ENCODE measurements at places on chromosomes 3 and 15.
A peak's percentile ranks its signal among the peaks of the same experiment; 100 is the strongest.

- no peak for DNase-seq
Observed at GRCh38 chr3:138407236-138407907, 27.0 kb upstream of the ESYT3 start.

- no peak for DNase-seq
Observed at GRCh38 chr15:69609176-69609575, 156.6 kb downstream of the RPLP1 start.

DNA sequence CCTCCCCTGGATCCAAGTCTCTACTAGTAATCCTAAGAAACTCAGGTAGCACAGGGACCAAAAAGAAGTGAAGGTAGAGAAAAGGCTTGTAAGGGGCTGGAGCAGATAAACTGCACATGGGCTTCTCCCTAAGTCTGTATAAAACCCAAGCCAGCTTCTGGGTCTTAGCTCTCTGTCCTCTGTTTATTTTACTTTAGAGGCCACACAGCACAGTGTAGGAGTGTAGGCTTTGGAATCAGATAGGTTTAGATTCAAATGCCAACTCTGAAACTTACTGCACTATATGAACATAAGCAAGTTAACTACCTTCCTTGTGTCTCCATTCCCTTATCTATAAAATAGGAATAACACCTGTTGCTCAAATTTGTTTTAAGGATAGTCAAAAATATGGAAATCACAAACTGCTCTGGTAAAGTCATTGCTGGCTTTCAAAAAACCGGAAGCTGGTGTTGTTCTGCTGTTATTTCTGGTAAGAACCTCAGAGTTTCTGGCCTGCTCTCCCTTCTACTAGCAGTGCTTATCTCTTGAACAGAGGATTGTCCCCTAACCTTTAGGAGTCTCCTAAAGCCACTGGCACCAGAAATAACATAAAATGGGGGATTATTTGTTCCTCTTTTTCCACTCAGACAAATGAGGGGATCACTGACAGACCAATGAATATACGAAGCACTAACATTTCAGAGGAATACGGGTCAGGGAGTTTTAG lies 33.8 kb downstream of the PIK3R4 start:
- no peak for DNase-seq

GRCh38 chr3:14016900-14017475 lies 107.7 kb downstream of the CHCHD4 start:
- no peak for DNase-seq

DNA sequence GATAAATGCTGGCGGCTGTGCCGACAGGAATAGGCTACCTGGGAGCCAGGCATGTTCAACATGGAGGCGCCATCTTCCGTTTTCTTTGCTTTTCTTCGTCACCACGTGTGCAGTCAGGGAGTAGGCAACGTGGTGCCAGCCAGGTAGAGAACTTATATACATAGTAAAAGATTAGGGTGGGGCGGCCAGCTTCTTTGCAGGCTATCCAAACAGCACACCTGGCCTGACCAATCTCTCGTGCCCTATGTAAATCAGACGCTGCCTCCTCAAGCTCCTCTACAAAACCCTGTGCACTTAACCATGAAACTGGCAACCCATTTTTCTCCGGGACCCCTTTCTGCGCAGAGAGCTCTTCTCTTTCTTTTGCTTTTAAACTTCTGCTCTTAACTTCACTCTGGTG lies 28.6 kb upstream of the OR5K4 start:
- no peak for DNase-seq

DNA sequence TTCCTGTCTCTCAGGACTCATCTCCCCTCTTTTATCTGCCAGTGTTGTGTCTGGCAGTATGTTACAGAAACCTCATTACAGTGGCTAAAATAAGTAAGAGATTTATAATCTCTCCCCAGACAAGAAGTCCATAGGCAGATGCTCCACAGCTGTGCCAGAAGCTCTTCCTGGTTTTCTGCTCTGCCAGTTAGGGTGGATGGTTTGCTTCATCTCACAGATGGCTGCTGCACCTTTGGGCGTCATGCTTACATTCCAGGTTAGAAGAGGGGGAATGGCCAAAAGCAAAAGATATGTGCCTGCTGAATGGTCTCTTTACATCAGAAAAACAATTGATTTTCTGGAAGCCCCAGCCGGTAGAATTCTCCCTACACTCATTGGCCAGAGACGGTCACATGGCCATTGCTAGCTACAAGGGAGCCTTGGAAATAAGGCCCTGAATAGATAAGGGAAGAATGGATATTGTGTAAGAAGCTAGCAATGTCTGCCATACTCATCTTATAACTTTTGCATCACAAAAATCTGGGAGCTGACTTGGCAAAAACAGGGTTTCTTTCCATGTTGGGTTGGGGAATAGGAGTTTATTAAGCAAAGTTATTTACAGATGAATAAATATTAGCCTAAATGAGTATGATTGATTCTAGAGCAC lies 91.1 kb downstream of the PDCD6IP start:
- no peak for DNase-seq

DNA sequence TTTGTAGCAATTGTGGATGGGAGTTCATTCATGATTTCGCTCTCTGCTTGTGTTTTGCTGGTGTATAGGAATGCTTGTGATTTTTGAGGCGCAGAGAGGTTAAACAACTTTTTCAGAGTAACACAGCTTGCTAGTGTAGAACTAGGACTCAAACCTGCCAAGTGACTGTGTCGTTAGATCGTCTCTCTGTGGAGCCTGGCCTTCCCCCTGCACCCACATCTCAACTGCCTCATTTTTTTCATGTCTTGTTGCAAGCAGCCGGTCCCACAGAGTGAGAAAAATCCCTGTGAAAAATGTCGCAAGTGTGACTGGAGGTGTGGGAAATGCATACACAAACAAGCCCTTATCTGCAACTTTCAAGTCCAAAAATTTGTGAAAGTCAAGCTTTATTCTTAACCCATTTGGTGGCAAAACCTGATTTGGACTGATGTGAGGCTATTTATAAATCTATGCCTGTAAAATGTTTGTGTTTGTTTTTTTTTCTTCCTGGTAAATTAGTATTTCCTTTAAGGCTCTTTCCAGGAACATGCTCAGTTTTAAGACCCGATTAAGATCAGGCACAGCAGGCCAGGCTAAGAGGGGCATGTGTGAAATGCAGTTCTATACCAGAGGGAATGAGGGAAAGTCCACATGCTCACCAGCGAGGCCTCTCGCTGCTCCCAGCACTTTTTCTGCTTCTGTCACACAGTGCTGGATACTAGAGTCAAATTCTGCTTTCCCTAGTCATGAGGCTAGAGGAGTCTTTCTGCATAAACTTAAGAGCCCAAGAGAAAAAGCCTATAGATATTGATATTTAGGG lies 25.8 kb downstream of the ST6GAL1 start:
- DNase-seq = no peak

DNA sequence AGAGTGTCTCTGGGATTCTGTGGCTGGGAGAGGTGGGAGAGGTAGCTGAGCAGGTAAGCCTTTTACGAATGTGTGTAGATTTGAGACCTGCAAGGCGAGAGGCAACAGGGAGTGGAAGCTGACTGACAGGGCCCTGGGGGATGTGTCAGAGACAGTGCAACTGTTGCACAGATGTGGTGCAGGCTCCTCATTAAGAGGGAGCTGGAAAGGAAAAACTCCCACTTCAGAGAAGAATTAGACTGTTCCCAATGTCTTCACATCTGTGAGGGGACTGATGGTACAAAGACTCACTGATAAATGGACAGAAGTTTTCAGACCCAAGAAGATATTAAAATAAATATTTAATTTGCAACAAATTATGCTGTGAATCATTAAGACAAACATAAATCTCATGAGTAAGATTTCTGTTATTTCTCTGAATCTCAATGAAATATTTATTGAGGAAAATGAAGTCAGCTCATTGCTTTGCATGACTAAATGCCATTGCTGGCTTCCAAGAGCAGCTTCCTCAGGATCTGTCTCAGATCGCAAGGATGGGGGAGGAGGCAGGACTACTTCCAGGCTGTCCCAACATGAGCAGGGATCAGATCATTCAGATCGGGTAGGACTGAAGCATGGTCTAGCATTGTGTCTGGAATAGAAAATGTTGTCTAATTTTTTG lies 127.3 kb upstream of the ROPN1 start:
- no peak for DNase-seq

- no peak for DNase-seq
Observed at GRCh38 chr15:75570126-75570845, 8.8 kb downstream of the PTPN9 start.

DNA sequence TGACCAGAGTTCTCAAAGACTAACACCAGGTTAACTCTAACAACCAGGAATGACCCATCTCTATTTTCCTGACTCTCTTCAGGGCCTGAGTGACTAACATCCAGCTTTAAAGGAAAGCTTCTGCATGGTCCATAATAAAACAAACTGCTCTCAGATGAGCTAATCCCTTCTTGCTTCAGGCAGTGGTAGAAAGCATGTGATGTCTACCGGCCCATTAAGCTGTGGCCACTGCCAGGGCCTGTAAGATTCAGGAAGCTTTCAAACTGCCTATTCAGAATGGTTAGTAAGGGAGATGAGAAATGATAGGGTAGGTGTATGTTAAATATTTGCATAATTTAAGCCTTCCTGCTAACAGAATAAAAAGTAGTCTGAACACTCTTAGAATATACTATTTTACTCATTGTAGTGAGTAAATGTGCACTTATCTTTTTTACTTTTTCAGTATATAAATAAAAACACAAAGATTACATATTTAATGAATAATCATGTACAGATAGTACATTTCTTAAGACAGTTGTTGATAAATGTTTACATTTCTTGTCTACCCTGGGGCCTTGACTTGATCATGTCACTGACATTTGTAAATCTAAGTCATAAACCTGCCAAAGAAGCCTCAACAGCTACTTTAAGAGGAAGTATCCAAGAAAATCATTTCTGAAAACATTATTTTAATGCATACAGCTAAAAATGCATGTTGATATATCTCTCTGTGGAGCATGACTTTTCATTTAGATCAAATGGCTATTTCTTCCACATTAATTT lies 222.0 kb downstream of the MCTP2 start:
- DNase-seq = no peak

DNA sequence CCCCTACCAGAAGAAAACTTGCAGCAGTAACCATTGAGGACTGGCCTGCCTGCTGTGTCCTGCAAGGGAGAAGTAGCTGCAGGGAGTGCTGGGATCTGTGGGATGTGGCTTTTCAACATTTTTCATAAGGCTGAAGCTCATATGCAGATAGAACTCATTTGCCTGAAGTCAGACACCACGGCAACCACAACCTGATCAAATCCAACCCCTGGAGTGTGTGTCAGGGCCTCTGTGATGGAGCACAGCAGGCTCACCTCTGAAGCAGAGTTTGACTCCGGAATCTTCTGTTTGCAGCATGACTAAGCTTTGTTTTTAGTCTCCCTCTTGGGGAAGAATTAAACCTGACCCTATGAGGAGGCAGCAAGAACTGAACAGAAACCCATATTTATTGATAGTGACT lies 508.7 kb downstream of the AGBL1 start:
- DNase-seq = no peak

DNA sequence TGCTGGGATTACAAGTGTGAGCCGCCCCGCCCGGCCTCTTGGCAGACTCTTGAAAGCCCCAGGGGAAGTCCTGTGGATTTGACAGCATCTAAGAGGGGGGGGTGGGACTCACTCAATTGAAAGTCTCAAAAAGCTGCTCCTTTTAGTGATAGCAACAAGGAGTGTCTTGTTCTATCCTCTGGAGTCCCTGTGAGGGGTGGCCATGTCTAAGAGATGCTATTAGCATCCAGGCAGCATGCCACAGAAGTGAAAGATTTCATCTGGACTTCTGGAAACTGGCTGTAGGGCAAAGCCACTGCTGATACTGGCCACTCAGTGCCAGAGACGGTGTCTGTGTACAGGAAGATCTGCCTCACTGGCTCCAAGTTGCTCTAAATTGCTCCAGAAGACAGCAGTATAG lies 74.0 kb downstream of the DHX36 start:
- no peak for DNase-seq

- no peak for DNase-seq
Observed at GRCh38 chr3:107217172-107217571, 160.1 kb upstream of the CCDC54 start.

GRCh38 chr3:119937229-119937628 lies 155.3 kb downstream of the NR1I2 start:
- peak; percentile 38 for DNase-seq

DNA sequence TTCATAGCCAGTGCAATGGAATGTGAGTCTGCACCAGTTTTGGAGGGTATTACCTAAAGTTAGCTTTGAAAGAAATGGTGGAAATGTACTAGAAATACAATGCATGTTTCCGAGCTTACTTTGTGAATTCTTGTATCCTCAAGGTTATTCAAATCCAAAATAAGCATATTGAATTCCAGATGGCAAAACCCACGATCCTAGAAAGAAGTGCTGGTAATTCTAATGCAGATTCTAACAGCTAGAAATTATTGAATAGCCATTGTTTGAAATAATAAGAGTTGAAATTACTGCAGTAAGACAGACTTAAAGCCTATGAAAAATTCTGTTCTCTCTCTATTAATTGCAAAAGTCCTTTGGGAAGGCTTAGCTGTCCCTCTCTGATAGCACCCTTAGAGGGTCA lies 258.4 kb downstream of the CHL1 start:
- DNase-seq = no peak

DNA sequence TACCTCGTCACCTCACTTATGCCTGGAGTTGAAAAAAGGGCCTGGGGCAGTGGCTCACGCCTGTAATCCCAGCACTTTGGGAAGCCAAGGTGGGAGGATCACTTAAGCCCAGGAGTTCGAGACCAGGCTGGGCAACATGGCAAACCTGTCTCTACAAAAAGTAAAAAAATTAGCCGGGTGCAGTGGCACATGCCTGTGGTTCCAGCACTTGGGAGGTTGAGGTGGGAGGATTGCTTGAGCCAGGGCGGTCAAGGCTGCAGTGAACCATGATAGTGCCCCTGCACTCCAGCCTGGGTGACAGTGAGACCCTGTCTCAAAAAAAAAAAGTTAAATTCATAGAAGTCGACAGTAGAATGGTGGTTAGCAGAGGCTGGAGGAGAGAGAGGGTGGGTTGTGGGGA lies 4.6 kb upstream of the NEIL1 start:
- no peak for DNase-seq

DNA sequence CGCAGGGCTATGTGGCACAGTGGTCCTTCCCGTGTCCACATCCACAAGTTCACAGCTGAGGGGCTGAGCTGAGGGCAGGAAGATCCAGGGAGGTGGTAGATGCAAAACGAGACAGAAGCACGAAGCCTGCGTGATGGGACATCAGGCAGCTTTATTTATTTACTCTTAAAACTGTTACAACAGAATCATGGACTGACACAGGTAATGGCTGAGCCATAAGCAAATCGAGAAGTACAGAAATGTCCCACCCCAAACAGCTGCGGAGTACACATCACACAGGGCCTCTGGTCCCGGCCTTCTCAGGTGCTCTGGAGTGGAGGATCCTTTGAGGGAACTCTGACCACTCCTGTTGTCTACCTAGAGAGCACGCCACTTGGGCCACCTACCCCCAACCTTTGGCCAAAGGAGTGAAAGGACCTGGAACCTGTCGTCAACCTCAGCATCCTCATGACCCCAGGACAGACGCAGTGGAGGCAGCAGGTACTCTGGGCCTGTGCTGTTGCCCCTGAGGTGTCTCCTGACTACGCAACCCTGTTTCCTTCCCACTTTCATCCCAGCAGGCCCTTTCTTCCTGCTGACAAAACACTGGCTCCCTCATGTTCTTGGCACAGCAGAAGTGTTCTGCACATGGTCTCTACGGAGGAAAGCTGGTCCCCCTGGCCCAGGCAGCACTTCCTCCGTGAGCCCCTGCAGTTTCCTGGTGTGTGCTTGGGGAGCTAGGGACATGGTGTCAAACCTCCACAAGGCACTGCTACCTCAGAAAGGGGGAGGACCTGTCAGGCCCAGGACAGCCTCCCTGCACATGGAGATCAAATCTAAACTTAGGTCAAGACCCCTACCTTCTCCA lies 47.8 kb downstream of the DHX30 start:
- DNase-seq = no peak
